ENCODE measurements at places on chromosomes 6 and 20.
A peak's percentile ranks its signal among the peaks of the same experiment; 100 is the strongest.

GRCh38 chr6:88705601-88706000 is 257.8 kb downstream of the RNGTT start:
- no peak for DNase-seq

GRCh38 chr20:44215125-44215524 is 4.6 kb upstream of the OSER1 start:
- peak; percentile 73 for DNase-seq

GRCh38 chr20:59771506-59772372 is 161.7 kb downstream of the SYCP2 start:
- no peak for DNase-seq

GRCh38 chr6:37004044-37004980 is 1.1 kb upstream of the FGD2 start:
- no peak for DNase-seq

- no peak for DNase-seq
These were observed 8.1 kb downstream of the NEDD9 start for GRCh38 chr6:11224252-11224965.

GRCh38 chr6:119426619-119427018 is 77.1 kb upstream of the MAN1A1 start:
- DNase-seq: no peak

DNA sequence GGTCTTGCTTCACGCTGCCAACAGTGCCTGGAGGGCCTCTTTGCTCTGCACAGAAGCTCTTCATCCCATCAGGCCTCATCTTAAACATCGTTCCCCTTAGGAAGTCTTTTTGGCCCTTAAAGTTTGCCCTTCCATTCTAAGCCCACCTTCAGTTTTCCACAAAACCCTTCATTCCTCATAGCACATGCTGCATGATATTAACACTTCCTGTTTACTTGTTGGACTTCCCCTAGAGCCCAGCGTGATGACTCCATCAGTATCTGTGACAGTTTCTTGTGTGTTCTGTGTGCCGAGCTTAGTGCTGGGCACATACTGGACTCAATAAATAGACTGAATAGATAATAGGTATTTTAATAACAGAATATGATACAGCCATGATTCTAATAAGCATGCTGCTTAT is 2.2 kb downstream of the NT5DC1 start:
- no peak for DNase-seq
